ENCODE measurements at places on chromosomes 3 and 15. TPM values are rescaled to one million over a fixed set of nuclear protein-coding genes. Genes with fewer than 3 reads are reported as not detected.

The A4GNT gene
- total RNA-seq: not detected

The CLEC3B gene
- not detected for total RNA-seq

The FAM43A gene
- 617 TPM for total RNA-seq

The CMTM8 gene
- 2.7 TPM for total RNA-seq

The TM6SF1 gene
- 38.0 TPM for total RNA-seq

The CPLX3 gene
- total RNA-seq: not detected

The SYNPR gene
- not detected for total RNA-seq

The GOLGA8J gene
- not detected for total RNA-seq

The PRTG gene
- 8.6 TPM for total RNA-seq

The XYLB gene
- 3.1 TPM for total RNA-seq

All from glomerular endothelial cell (primary cell).